ENCODE measurements at places on chromosomes 3 and 15.

- no peak for DNase-seq
These were observed 72.7 kb upstream of the FAM174B start for GRCh38 chr15:92728266-92728665.

- DNase-seq, result no peak
These were observed 51.0 kb downstream of the CACNA2D3 start for GRCh38 chr3:54173371-54173770.

DNA sequence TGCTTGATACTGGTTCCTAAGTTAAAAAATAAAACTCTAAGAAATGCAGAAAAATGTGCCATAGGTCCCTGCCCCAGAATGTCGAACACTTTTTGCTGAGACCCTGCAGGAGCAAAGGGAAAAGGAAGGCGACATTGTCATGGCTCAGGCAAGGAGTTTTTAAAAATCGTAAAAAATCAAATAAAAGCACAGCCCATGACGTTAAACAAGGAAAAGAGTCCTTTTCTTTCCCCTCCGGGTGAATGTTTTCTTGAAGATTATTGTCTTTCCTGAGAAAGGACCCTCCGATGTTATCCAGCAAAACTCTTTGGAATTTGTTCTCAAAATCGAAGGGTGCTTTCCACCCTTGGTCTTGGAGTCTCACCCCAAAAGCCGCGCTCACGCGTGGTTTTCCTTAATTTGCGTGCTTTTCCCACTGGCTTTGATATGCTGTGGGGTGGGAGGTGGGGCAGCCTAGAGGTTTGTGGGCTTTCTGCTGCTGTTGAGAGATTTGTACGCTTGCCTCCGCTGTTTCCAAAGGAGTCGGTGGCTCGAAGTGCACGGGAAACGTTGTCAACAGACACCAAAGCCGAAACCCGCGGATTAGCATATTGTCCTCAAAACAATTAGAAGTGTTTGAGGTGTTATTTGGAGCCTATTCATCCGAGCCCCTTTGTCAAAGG is 2.9 kb downstream of the SOX14 start:
- DNase-seq, result no peak

- peak; percentile 89 for DNase-seq
These were observed 209.2 kb upstream of the ZPLD1 start for GRCh38 chr3:102225407-102226132.

GRCh38 chr15:71463156-71463665 is 347.1 kb upstream of the NR2E3 start:
- no peak for DNase-seq

DNA sequence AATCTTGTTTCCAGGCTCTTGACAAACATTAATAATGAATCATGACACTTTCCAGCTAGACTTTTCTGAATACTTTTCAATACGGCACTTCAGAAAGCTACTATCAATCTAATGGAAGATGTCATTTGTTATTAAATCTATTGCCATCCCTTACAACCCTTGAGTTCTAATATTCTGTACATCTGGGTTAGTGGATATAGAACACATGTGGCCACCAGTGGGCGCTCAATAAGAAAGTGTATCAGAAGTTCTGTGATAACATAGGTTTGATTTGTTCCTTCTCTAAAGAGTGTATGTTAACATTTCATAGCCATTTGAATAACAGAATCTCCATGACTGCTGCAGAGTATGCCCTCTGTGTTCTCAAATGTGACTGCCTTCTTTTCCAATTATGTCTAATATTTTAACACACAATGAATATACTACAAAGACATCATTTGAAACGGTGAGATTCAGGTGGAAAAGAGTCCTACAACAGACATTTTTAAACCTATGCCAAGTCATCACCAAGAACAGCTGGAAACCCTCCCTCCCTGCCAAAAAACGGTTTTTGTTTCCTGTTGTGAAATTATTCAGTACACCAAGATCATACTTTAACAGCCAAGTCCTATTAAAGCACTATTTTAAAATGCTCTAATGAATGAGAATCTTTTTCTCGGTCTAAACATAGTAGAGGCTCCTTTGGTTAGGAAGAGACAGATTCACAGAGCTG is 22.2 kb downstream of the ALDH1A2 start:
- DNase-seq, result peak; percentile 60

DNA sequence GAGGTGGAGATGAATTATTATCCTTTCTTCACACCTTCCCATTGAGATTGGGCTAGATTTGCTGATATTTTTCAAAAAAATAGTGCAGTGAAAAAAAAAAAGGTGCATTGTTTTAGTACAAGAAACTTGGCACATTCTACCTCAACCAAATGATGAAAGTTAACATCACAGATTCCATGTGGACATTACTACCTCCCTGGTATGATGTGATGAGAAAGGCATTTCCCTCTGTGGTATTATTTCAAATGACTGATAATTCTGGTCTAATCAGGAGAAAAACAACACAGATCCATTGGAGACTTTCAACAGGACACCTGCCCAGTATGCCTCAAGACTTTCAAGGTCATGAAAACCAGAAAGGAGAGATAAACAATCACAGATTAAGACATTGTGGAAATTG is 313.4 kb downstream of the BCHE start:
- DNase-seq, result peak; percentile 86

GRCh38 chr3:12420393-12420792 is 63.9 kb upstream of the TSEN2 start:
- DNase-seq, result peak; percentile 33

- peak; percentile 13 for DNase-seq
These were observed 15.6 kb downstream of the CCRL2 start for GRCh38 chr3:46422617-46423016.

DNA sequence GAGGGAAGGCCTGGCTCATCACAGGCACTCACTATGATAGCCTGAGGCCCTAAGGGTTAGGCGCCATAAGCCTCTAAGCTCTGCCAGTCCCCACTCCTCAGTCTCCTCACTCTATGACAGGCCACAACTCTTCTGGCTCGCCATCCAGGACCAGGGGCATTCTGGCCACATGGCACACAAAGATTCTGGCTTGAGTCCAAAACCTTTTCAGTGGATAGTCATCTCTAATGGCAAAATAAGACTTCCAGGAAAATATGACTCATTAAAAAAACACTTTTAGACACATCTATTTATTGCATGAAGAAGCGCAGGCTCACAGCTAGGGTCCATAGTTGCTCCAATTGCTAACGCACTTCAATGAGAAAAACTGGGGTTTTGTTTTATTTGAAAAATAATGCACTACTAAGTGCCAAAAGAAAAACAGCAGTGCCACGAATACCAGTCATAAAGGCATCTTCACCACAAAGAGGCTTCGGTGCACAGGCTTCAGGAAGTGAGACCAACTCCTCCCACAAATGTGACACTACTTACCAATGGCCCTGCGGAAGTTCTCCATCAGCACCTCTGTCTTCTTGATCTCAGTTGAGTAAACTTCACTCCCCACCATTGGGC is 11.1 kb downstream of the RUVBL1 start:
- DNase-seq, result peak; percentile 93

- DNase-seq, result no peak
These were observed 307.4 kb upstream of the RARB start for GRCh38 chr3:25120665-25121064.

DNA sequence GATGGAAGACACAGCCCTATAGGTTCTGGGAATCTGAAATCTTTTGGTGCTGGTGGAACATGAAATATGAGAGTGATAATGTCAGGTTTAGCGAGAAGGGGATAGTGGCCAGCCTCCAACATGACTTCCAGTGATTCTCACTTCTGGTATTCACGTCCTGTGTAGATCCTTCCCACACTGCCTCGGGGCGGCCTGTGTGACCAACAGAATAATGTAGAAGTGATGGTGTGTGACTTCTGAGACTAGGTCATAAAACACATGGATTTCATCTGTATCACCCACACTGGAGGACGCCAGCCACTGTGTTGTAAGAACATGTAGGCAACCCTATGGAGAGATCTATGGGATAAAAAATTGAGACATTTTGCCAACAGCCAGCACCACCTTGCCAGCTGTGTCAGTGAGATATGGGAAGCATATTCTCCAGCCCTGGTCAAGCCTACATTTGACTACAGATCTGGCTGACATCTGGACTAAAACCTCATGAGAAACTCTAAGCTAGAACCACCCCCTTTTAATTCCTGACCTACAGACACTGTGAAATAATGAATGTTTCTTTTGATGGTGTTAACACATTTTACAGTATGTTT is 25.5 kb upstream of the NUDT16 start:
- no peak for DNase-seq

DNA sequence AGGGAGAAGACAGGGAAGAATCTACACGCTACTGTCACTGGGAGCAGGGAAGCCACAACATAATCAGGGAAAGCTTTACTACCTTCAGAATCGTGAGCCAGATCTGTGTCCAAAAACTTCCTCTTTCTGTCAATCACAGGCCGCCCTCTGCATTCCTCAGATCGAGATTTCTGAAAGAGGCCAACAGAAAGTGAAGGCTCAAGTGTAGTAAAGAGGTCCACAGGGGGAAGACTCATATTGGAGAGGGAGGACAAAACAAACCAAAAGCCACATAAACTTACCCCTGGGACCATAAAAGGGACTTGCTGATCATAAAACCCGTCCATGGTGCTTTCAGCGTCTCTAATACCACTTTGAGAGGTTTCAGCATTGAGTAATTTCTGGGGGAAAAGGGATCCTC is 3.3 kb downstream of the ETV5 start:
- DNase-seq, result no peak

- no peak for DNase-seq
These were observed 244.7 kb upstream of the ZPLD1 start for GRCh38 chr3:102189956-102190723.

Measured in fibroblast of the aortic adventitia (primary cell).